Lower lobe of right lung (tissue), 2 donors: ENCODE measurements at places on chromosomes 3 and 15. TPM values are rescaled to one million over a fixed set of nuclear protein-coding genes. Genes with fewer than 3 reads are reported as not detected.

ITGA11 gene
- 2.7 TPM for total RNA-seq

SLC22A14 gene
- not detected for total RNA-seq

SI gene
- not detected for total RNA-seq

- no peak overlapping the region for H3K4me3 ChIP-seq
- H3K27me3 ChIP-seq: no peaks in the 10 kb centered on the region
- H3K27ac ChIP-seq: no peak overlapping the region
Measured at GRCh38 chr3:71701251-71701762, 23.9 kb downstream of the EIF4E3 start.

- no peaks in the 10 kb centered on the region for H3K27me3 ChIP-seq
- DNase-seq: no peak
- H3K4me1 ChIP-seq: no peaks in the 10 kb centered on the region
- no peaks in the 10 kb centered on the region for H3K36me3 ChIP-seq
- H3K4me3 ChIP-seq: no peak overlapping the region
Measured at GRCh38 chr15:31285772-31286261, 40.8 kb upstream of the KLF13 start.

DNA sequence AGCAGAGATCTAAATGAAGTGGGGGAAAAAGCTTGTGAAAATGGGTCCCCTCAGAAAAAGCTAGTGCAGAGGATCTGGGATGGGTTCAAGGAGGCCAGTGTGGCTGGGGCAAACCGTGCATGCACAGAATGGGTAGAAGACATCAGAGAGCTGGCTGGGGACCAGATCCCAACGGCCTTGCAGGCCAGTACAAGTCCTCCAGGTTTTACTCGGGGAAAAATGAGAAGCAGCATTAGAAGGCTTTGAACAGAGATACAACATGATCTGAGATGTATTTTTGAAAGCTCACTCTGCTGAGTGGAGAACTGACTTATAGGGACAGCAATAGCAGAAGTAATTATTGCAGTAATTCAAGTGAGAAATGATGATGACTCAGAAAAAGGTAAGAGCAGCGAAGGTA lies 114.5 kb downstream of the HERC1 start:
- H3K4me1 ChIP-seq: peaks cover 14% of the 10 kb centered on the region
- H3K36me3 ChIP-seq: peaks cover 52% of the 10 kb centered on the region
- H3K27me3 ChIP-seq: no peaks in the 10 kb centered on the region
- peak overlapping the region; percentile 37 for H3K27ac ChIP-seq
- no peak overlapping the region for H3K4me3 ChIP-seq

DNA sequence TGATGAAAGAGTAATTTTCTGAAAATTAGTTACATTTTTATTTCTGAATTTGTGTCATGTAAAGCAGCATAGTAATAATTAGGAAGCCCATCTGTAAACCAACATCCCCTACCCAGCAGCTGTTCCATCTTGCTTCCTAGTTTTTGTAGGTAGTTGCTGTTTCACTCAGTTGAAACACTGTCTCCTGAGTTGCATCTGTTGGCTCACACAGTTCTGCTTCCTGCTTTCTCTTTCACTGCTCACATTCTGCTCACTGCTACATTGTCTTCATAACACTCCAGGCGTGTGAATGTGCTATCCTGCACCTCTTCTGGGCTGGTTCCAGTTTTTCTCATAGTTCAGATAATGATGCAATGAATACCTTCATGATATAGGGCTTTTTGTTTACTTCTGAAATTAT lies 123.4 kb downstream of the EPHB1 start:
- H3K4me3 ChIP-seq: no peak overlapping the region
- DNase-seq: no peak
- no peaks in the 10 kb centered on the region for H3K36me3 ChIP-seq
- H3K27me3 ChIP-seq: no peaks in the 10 kb centered on the region
- H3K4me1 ChIP-seq: no peaks in the 10 kb centered on the region
- H3K27ac ChIP-seq: no peak overlapping the region
